ENCODE measurements at places on chromosomes 3 and 15. TPM values are rescaled to one million over a fixed set of nuclear protein-coding genes. Genes with fewer than 3 reads are reported as not detected.

GRCh38 chr3:58388550-58389091, 45.0 kb downstream of the PDHB start:
- DNase-seq: peak; percentile 81

GRCh38 chr15:74397239-74398068, 30.0 kb upstream of the CYP11A1 start:
- no peak for DNase-seq

DNA sequence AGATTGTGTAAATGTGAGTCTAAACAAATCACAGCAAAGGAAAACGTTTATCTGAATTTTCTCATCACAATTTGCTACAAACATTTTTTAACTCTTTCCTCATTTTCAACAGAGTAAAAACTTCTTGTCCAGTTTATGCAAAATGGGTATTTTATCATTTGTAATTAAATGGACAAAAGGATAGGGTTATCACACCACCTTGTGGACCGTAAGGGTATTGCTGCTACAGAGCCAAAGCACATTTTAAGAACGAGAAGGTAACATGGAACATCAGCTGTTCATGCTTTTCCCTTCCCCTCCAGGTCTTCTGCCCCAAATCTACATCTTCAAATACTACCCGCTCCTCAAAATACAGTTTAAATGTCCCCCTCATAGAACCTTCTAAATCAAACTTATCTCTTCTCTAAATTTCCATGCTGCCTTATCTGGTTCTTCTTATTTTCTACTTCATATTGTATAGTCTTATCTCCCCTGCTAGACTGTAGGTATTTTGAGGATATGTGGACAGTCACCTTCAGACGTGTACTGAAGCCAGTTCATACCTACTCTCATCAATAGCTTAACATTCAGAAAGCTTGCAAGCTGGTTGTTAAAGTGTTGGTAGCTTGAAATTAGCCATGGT, 12.8 kb upstream of the SETMAR start:
- DNase-seq: peak; percentile 48

- DNase-seq: peak; percentile 26
Observed at GRCh38 chr3:108461661-108462111, 48.7 kb downstream of the MYH15 start.

GRCh38 chr15:22949074-22949547, 31.1 kb downstream of the CYFIP1 start:
- peak; percentile 24 for DNase-seq

- no peak for DNase-seq
Observed at GRCh38 chr3:98026425-98027084, 8.6 kb downstream of the GABRR3 start.

GRCh38 chr3:56314842-56315241, 153.4 kb downstream of the ERC2 start:
- no peak for DNase-seq

- no peak for DNase-seq
Observed at GRCh38 chr3:144381607-144382006, 410.0 kb downstream of the DIPK2A start.

GRCh38 chr15:79378394-79379109, 53.6 kb upstream of the MINAR1 start:
- DNase-seq: peak; percentile 17

GRCh38 chr3:76300746-76301145, 515.4 kb upstream of the ZNF717 start:
- no peak for DNase-seq

GRCh38 chr3:188264226-188265207, 110.6 kb downstream of the LPP start:
- DNase-seq: peak; percentile 73

DNA sequence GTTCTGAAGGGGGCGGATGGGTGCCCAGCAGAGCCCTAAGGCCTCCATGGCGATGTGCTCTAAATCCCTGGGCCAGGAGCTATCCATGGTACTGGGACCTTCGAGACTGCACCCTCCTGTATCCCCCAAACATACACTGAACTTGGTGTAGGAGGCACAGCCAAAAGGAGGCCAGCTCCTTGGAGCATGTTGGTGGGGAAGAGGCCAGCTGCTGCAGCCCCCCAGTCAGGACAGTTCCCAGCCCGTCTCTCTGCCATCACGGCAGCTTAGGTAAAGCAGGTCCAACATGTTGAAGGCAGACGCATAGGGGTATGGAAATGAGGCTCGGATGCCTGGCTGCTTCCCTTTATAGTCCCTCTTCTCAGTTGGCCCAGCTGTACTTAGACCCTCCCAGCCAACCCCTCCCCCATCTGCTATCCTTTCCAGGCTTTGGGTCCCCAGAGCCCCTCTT, 1.8 kb downstream of the CAMKV start:
- DNase-seq: peak; percentile 44

DNA sequence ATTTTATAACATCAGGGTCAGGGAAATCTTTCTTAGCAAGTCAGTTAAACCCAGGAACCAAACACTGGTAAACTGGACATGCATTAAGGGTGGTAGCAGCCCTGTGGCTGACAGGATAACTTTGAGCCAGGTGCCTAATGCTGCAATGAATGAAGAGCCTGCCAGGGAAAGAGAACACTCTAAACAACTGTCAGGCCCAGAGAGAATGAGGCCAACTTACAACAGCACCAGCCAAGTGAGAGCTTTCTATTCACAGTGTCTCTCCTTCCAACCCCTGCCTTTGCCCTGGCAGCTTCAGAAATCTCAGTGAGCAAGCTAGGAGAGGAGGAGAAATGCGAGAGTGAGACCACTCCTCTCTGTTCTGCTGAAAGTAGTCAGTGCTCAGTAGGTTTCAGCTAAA, 50.4 kb upstream of the ATP2C1 start:
- DNase-seq: no peak

GRCh38 chr15:27134481-27134880, 163.5 kb downstream of the GABRG3 start:
- no peak for DNase-seq

GRCh38 chr3:83902787-83903533, 1055.8 kb upstream of the CADM2 start:
- DNase-seq: no peak

- no peak for DNase-seq
Observed at GRCh38 chr15:93231261-93231925, 142.4 kb upstream of the RGMA start.

GRCh38 chr15:92164327-92165000, 229.2 kb upstream of the ST8SIA2 start:
- DNase-seq: peak; percentile 20

GRCh38 chr3:32288819-32289218, 50.3 kb downstream of the CMTM8 start:
- no peak for DNase-seq

GRCh38 chr3:54535619-54536018, 392.2 kb downstream of the LRTM1 start:
- no peak for DNase-seq

- peak; percentile 77 for DNase-seq
Observed at GRCh38 chr3:142987707-142988106, 13.7 kb upstream of the U2SURP start.

DNA sequence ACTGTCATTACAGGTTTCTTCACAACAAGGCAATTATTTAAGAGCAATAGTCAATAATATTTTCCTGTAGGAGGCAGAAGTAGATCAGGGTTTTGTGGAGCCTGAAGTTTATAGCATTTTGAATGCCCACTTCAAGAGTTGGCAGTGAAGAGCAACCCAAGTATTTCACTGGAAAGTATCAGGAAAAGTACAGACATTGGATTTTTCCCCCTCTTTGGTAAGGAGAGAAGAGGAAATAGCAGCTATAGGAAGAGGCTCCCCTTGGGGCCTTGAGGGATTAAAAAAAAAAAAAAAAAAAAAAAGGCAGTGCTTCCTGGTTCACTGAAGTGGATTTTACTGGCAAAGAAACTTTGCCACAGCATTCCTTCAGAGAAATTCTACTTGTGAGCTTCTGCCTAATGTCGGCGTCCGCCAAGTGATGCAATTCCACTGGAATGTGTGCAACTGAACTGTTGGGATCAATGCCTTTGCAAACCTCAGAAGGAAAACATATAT, 5.7 kb upstream of the CNTN6 start:
- peak; percentile 52 for DNase-seq

DNA sequence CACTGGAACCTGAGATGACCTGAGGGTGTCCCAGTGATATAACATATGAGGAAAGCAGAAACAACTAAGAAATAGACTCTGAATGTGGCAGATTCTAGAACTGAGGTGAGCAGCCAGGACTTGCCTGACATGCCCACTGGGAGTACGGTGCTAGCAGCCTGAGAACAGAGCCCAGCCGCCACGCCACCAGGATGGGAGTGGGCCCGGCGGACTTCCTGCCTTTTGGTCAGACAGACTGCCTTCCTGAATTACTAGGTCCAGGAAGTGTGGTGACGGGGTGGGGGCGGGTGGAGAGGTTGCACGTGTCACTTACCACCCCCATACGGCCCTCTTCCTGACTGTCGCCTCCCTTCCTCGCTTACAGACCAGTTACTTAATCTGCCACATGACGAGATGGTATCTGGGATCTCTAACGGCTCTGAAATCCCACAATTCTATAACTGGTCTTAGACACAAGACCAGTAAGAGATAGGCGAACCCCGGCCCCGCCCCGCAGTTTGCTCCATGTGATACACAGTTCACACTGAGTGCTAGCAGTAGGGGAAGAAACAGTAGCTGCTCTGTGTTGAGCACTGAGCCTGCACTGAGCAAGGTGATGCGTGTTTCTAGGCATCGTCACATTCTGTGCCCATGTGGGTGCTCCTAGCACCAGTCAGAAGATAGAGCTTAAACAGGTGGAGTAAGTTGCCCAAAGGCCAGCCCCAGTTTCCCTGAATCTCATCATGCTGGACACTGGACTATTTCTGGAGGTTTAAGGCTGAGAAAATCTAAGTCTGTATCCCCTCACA, 95.7 kb downstream of the CPN2 start:
- no peak for DNase-seq

GRCh38 chr15:58475573-58476524, 44.1 kb downstream of the LIPC start:
- DNase-seq: peak; percentile 36

- no peak for DNase-seq
Observed at GRCh38 chr3:157180262-157180661, 20.3 kb upstream of the CCNL1 start.

GRCh38 chr15:88513195-88513594, 33.3 kb downstream of the DET1 start:
- peak; percentile 64 for DNase-seq

GRCh38 chr3:120481081-120481480, 30.3 kb upstream of the FSTL1 start:
- DNase-seq: no peak

DNA sequence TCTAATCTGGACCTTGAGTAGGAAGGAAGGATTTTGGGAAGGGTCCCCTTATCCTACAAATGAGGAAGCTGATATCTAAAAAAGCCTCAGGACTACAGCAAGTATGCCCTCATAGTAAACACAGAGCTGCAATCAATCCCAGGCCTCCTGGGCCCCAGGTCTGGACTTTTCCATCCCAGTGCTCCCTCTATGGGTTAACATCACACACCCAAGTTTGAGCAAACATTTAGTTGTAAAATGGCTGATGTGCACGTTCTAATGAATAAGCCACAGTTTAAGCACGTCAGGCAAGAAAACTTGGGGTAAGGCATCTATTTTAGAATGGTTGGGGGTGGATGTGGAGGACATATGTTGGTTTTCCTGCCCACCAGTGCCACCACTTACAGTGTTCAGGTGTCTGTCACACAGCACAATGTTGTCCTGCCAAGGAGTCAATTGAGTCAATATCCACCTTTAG, 44.3 kb upstream of the UBE2E1 start:
- peak; percentile 55 for DNase-seq

DNA sequence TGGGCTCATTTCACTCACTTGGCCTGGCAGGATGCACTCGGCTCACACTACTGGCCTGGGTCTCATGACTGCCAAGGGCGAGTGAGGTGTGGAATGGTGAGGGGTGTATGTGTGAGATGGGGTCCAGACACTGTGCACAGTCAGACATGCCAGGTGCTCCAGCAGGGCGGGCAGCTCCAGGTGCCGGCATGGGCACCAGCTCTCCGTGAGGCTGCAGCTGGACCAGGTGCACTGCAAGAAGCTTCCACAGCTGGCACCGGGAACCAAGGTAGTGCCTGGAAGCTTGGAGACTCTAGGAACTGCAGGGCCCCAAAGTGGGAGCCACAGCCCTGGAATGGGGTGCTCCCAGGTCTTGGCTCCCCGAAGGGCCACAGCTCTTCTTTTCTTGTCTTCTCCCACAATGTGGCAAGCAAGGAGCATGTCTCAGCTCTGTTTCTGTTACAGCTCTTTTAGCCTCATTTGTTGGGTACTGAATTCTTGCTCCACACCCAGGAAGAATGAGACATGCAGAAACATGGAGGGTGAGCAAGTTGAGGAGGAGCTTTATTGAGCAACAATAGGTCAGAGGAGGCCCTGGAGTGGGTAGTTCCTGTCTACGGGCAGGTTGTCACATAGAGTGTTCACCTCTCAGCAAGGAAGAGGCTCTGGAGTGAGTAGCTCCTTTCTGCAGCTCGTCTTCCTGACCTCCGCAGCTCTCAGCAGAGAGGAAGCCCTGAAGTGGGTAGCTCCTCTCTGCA, 762.8 kb downstream of the CADM2 start:
- DNase-seq: no peak

- DNase-seq: no peak
Observed at GRCh38 chr15:79132361-79132760, 41.8 kb upstream of the RASGRF1 start.

Gene MB21D2
- total RNA-seq: 46.4 TPM

Gene SI
- total RNA-seq: not detected

Gene KCNAB1
- under 0.01 TPM for total RNA-seq

Gene GOLGA6L7
- not detected for total RNA-seq

Gene DNAH12
- under 0.01 TPM for total RNA-seq

Gene MED12L
- 0.28 TPM for total RNA-seq

Gene CPA3
- total RNA-seq: not detected

Gene TP63
- not detected for total RNA-seq

Gene PIGZ
- total RNA-seq: under 0.01 TPM

Gene C3orf20
- not detected for total RNA-seq

Gene GOLGA8T
- not detected for total RNA-seq

Gene TLR9
- total RNA-seq: not detected

Gene PLSCR4
- 2.8 TPM for total RNA-seq

Gene AEN
- 91.4 TPM for total RNA-seq

Gene BDH1
- total RNA-seq: 3.1 TPM

Gene SCN5A
- total RNA-seq: 2.0 TPM

Data from IMR-90 (cell line).